Fibroblast of skin of abdomen (primary cell): ENCODE measurements at places on chromosomes 5 and 9.
A peak's percentile ranks its signal among the peaks of the same experiment; 100 is the strongest.

DNA sequence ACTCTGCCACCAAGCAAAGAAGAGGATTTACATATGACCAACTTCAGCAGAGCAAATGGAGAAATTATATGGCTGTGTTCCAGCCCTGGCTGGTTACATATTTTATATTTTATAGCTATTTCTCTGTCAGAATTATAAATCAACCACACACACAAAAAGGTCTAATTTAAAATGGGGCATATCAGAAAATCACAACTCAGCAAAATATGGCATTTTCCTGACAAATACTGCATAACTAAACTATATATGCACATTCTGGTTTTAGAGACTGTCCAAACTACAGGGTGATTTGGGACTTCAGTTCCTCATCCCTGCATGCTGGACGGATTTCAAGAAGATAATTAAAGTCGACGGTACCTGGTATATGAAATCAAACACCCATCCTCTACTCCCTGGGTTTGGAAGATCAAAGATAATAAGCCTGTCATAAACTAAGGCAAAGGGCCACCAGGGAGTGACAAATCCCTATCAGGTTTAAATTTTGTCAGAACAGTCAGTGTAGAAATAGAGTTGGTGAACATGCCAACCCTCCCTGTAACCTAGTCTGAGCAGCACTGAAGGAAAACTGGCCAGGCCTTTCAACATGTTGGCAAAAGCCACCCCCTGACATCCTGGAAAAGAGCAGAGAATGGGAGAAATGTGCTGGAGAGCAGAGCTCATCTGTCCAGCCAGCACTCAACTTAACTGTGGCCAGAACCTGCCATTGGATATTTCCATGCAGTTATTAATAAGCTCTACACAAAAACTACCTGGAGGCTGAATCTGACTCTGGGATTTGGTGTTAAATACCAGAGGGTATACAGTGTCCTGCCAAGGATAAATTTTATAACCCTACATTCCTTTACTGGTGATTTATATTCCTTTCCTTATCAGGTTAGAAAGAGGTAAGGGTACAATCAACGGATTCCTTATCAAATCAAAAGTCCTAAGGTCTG, 235.7 kb downstream of the ENC1 start:
- DNase-seq = no peak

- DNase-seq = no peak
Measured at GRCh38 chr5:10324518-10325370, 17.0 kb upstream of the CMBL start.

GRCh38 chr5:1709171-1709803, 90.3 kb downstream of the MRPL36 start:
- no peak for DNase-seq

- no peak for DNase-seq
Measured at GRCh38 chr5:62909326-62909725, 330.7 kb downstream of the LRRC70 start.

DNA sequence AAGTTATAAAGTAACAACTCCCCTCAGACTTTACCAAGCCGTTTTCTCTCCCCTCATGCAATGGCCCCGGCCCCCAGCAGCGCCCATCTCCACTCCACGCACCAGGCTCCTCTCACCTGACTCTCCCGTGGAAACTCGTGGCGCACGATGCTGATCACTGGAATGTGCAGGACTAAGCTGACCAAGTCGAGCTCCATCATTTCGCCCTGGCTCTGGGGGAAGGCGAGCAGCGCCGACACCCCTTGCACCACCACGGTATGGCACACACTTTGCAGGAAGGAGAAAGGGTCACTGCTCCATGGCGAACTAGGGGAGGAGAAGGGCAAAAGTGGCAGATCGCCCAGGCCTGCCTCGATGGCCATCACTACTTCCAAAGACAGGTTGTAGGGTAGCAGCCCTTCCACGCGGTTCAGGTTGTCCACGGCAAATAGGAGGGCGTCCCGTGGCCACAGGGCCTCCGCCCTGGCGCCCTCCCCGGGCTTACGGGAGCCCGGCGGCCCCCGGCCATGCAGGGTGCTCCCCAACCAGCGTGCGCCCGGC, 1.2 kb downstream of the GRIN3A start:
- no peak for DNase-seq

DNA sequence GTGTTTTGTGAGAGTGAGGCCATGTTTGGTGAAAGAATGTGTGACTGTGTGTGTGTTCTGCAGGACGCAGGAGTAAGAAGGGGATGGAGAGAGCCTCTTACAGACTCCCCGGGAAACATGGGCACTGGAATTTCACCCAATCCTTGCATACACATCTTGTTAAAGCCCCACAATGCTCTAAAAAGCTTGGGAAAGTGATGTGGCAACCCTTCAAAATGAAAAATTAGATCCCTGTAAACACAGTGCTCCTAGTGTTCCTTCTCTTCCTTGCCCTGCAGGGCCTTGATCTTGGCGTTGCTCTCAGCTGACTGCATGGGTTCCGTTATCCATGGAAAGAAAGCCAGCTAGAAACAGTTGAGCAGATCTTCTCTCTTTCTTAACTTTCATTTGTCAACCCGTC, 701.7 kb downstream of the SEMA5A start:
- no peak for DNase-seq

GRCh38 chr9:79912318-79913070, 340.7 kb downstream of the TLE4 start:
- peak; percentile 59 for DNase-seq

- DNase-seq = peak; percentile 71
Measured at GRCh38 chr5:139658928-139659667, 10.9 kb downstream of the CXXC5 start.

DNA sequence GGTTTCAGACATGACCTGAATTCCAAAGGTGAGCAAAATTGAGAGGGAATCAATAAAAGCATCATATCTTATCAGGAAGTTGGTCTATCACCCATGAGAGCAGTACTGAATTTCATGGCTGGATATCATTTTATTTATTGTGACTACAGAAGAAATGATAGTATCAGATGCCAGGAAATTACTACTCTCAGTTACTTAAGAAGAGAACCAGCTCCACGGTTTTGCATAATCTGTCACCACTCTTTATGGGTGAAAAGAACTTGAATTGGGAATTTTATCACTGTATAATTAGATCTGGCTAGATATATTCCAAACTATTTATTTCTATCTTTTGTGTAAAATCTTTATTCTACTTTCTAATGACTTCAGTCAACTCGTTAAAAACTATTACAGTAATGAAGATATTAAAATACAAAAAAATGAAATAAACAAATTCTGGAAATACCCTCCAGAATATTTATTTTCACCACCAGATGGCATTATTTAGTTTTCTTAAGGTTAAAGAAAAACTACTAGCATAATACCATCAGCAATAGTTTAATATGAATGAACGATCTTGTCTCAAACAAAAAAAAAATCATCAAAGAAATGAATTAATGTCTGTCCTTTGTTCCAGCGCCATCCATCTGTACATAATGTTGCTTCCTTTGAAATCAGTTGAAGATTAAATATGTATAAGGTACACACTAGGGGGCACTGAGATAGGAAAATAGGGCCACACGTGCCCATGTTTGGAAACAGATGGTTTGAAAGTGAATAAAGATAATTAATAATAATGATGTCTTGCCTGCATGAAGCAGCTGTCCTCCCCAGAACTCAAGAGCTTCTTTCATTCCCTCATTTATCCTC, 84.7 kb upstream of the SLCO6A1 start:
- DNase-seq = peak; percentile 24
